ENCODE measurements at places on chromosomes 1 and 21.
A peak's percentile ranks its signal among the peaks of the same experiment; 100 is the strongest.

DNA sequence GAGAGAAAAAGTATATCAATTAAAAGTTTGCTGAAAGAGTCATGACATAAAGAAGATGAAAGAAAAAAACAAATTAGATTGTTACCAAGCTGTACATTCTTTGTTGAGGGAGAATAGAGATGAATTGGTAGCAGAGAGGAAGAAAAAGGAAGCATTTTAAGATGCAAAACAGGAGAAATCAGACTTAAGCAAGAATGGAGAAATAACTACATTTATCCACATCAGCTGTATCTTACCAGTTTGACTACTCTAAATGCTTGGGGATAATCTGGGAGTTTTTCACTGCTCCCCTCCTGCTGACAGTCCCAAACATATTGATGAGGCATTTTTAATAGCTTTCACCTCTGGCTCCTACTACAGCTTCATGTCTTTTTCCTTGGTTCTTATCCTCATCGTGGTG lies 16.8 kb upstream of the PTPRC start:
- no peak overlapping the region for H3K27ac ChIP-seq
- no peaks in the 10 kb centered on the region for H3K27me3 ChIP-seq
- no peaks in the 10 kb centered on the region for H3K36me3 ChIP-seq
- H3K4me3 ChIP-seq, result no peak overlapping the region

DNA sequence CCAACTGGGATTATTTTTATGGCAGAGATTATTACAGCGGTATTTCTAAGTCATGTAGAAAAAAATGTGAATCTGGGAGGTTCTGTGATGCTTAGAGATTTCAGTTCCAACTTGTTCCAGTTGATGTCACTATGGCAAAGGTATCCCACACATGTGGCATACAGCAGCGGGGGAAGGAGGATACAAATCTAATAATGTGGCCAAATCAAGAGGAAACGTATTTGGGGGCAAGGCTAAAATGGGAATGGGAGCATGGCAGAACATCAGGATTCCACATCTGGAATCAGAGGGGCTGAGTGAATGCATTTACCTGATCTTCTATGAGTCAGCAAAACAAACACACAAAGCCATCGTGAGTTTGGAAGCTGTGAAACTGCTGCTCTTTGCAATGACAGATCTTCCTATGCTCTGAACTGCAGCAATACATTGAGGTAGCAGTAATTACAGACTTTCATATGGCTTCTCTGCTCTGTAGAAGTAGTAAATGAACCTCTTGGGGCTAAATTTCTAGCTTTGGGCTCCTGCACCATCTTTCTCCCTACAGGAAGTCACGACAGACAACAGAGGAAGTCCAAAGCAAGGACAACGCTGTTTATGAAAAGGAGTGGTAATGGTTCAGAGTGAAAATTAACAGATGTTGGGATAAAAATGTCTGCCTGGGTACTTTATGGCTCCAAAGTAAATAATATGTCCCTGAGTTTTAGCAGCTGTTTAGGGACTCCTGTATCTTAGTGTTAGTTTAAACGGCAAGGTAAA lies 55.5 kb downstream of the GABPA start:
- H3K27ac ChIP-seq, result no peak overlapping the region
- H3K27me3 ChIP-seq, result no peaks in the 10 kb centered on the region
- no peak overlapping the region for H3K4me3 ChIP-seq
- DNase-seq, result peak; percentile 59
- no peaks in the 10 kb centered on the region for H3K36me3 ChIP-seq

GRCh38 chr1:160781914-160782689 lies 13.9 kb upstream of the LY9 start:
- no peaks in the 10 kb centered on the region for H3K36me3 ChIP-seq
- H3K4me3 ChIP-seq, result no peak overlapping the region
- no peak overlapping the region for H3K27ac ChIP-seq
- no peaks in the 10 kb centered on the region for H3K4me1 ChIP-seq
- DNase-seq, result no peak

GRCh38 chr1:31318146-31318545 lies 21.3 kb downstream of the ZCCHC17 start:
- no peak overlapping the region for H3K27ac ChIP-seq
- H3K36me3 ChIP-seq, result no peaks in the 10 kb centered on the region
- no peaks in the 10 kb centered on the region for H3K27me3 ChIP-seq
- no peak overlapping the region for H3K4me3 ChIP-seq
- no peak for DNase-seq

DNA sequence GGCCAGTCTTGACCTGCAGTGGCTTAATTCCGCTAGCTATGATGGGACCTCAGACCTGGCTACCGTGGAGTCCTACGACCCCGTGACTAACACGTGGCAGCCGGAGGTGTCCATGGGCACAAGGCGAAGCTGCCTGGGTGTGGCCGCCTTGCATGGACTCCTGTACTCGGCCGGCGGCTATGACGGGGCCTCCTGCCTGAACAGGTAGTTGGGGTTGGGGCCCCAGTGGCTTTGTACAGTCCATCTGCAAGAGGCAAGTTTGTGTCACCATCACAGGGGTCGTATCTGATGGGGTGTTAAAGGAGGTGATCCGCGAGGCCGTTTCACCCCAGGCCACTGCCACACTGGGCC lies 2.9 kb downstream of the KLHL17 start:
- H3K4me3 ChIP-seq, result no peak overlapping the region
- H3K27ac ChIP-seq, result no peak overlapping the region
- no peaks in the 10 kb centered on the region for H3K27me3 ChIP-seq
- H3K36me3 ChIP-seq, result no peaks in the 10 kb centered on the region
- no peaks in the 10 kb centered on the region for H3K4me1 ChIP-seq

GRCh38 chr1:14733048-14733778 lies 134.7 kb downstream of the KAZN start:
- no peak overlapping the region for H3K4me3 ChIP-seq
- H3K4me1 ChIP-seq, result peaks cover 13% of the 10 kb centered on the region
- no peaks in the 10 kb centered on the region for H3K36me3 ChIP-seq
- DNase-seq, result peak; percentile 92
